Endodermal cell (in vitro differentiated cells): ENCODE measurements at places on chromosomes 5 and 9. TPM values are rescaled to one million over a fixed set of nuclear protein-coding genes. Genes with fewer than 3 reads are reported as not detected.

Gene SAXO1
- total RNA-seq: 0.42 to 1.2 TPM (median 0.90 TPM) in 3 replicates

Gene FOXD4L4
- 0.19 to 0.35 TPM (median 0.31 TPM) in 3 replicates for total RNA-seq

- peaks cover under 1% of the 10 kb centered on the region for H3K4me1 ChIP-seq
- DNase-seq: no peak
- no peak overlapping the region for H3K4me3 ChIP-seq
- H3K36me3 ChIP-seq: no peaks in the 10 kb centered on the region
Observed at GRCh38 chr9:108551030-108551841, 304.6 kb downstream of the ACTL7B start.

DNA sequence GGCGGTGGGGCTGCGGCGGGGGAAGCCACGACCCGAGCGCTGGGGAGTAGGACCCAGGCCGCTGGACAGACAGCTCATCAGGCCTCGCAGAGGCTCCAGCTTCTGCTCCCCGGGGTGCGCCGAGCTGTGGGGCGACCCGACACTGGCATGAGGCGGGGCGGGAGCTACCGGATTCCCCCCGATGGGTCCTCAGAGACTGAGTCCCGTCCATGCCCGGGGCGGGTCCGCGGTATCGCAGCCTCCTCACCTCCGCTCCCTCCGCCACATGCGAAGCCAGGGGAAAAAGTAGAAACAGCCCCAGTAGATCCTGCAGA lies 2.6 kb upstream of the CCL27 start:
- peaks cover 11% of the 10 kb centered on the region for H3K36me3 ChIP-seq
- peak overlapping the region; percentile 84 for H3K4me3 ChIP-seq
- DNase-seq: no peak
- H3K4me1 ChIP-seq: peaks cover 11% of the 10 kb centered on the region
- no peaks in the 10 kb centered on the region for H3K27me3 ChIP-seq
- no peak overlapping the region for H3K27ac ChIP-seq

DNA sequence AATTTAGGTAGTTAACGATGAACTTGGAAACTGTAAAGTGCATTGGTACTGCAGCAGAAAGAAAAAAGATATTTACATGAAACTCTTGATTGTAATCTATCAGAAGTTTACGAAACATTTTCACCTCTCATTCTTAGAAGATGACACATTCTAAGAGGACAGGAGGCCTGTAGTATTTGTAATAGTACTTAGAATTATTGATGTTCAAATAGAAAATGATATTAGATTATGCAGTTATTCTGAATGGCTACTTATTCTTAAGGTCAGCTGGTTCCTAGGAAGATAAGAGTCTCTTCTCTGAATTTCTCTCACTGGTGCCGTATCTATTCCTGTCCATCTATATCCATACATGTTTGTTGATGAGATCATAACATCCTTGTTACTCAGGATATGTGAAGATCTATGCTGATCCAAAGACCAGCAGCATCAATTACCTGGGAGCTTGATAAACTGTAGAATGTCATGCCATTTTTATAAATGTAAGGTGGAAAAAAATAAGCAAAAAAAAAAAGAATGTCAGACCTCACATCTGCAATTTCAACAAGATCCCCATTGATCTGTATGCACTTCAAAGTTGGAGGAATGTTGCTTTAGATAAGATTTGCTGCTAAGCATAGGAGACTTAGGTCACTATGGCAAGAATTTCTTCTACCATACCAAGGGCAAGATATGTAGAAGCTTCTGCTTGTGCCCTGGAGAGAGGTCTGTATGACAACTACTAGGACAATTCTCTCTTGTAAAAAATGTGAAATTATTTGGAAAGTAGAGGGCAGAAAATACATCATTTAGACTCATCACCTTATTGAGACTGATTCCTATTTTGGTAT lies 42.4 kb upstream of the RICTOR start:
- no peak for DNase-seq
- no peak overlapping the region for H3K27ac ChIP-seq
- no peaks in the 10 kb centered on the region for H3K27me3 ChIP-seq
- no peaks in the 10 kb centered on the region for H3K4me1 ChIP-seq
- H3K36me3 ChIP-seq: no peaks in the 10 kb centered on the region

DNA sequence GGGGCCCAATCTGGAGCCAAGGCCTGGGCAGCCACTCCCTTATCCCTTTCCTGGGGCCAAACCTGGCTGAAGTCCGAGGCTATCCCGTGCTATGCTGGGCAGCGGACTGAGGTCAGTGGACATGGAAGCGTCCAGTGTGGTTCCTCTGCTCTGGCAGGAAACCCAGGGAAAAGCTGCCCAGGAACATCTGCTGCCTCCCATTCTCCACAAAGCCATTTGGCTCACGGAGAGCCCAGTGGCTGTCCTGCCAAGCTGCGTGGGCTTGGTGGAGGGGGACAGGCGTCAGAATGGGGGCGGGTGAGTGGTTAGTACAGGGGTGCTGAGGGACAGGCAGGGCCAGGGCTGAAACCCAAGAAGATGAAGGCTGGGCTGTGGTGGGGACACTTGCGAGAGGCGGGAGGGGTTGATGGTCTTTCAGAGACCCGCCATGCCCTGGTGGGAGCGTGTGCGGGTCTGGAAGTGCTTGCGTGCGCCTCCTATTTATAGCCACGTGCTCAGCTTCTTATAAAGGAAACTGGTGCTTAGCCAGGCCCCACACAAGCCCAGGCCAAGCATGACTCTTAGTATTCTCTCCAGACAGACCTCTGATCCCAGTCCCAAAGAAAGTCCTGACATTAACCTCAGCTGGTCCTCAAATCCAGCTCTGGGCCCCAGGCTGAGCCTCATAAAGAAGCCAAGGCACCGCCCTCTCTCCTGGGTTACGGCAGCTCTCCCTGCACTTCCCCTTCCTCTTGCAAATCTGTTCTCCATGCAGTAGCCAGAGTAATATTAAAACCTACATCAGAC lies 9.4 kb upstream of the SLC6A7 start:
- no peaks in the 10 kb centered on the region for H3K36me3 ChIP-seq
- H3K4me1 ChIP-seq: no peaks in the 10 kb centered on the region
- H3K4me3 ChIP-seq: no peak overlapping the region
- H3K27me3 ChIP-seq: peaks cover 14% of the 10 kb centered on the region
- DNase-seq: no peak

DNA sequence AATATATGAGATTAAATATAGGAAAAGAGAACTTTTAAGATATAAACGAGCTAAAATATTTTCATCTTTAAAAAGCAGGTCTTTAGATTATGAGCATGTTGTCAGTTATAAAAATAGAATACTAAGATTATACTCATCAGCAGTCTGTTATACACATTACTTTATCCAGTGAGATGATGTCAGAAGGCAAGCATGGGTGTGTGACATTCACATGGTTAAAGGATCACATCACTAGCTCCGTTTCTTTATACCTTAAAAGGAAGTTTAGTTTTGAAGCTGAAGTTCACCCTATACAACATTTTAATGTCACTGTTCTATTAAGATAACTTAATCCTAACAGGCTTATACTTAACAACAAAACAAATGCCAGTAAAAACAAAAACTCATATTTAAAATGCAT lies 59.6 kb downstream of the RICTOR start:
- peaks cover 43% of the 10 kb centered on the region for H3K36me3 ChIP-seq
- H3K4me1 ChIP-seq: no peaks in the 10 kb centered on the region
- no peak overlapping the region for H3K4me3 ChIP-seq
- H3K27me3 ChIP-seq: no peaks in the 10 kb centered on the region

DNA sequence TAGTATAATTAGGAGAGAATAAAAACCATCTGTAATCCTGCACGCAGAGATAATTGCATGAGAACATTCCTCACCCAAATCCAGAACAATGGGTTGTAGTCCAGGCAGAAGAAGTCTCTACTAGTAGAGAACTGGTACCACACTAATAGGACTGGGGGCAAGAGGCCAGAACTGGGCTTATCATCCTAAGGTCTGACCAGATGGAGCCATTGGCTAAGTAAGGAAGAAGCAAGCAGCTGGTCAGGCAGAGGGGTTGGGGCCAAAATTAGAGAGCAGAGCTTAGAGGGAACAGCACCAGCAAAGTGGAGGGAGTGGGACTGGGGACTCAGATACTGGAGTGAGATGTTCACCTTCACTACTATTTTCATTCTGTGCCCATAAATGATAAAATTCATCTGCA lies 35.4 kb upstream of the MAP1B start:
- no peak overlapping the region for H3K27ac ChIP-seq
- H3K4me1 ChIP-seq: peaks cover 5% of the 10 kb centered on the region
- DNase-seq: no peak
- no peaks in the 10 kb centered on the region for H3K36me3 ChIP-seq
- no peaks in the 10 kb centered on the region for H3K27me3 ChIP-seq
